ENCODE measurements at places on chromosomes 1 and 21.

DNA sequence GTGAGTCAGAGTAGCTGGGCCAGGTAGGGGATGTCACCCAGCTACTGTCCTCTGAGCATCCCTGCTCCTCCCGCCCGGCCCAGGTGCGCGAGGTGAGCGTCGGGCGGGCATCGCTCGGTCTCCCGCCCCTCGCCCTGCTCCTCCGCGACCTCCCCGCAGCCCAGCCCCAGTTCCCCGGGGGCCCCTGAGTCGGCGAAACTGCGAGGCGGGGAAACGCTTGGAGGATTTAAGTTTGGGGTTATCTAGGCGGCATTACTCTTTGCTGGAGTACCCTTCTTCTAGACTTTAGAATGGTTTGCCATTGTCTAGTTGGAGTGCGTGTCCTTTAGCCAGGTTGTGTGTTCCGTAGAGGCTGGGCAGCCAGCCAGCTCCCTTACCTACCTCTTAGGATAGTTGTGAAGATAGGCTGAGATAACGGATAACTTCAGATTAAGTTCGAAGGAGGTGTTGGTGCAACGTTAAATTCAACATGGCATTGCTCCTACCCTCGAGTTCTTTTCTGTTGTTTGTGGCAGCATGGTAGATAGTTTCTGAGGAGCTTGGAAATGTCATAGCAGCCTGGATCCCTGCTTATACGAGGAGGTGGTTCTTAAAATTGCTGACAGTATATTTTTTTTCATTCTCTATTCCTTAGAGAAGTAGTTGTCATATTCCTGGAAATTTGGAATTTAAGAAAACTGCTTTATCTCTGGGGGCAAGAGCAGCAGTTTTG, 697 bp downstream of the AGO3 start:
- DNase-seq: no peak

DNA sequence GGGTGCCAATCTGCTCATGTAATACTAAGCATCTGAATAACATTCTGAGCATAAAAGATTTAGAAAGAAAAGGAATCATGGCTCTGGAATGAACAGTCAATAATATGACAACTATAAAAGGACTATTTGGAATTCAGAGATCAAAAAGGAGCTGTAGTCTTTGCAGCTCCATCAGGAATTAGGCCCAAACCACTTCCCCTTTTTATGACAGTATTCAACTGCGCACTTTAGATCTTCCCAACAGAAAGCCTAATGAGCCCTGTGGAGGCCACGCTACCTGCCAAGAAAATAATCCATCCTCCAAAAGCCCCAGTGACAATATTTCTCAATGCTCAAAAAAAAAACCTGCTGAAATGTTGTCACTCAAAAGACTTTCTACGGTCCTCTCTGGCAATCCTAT, 163.2 kb downstream of the SNX7 start:
- no peak for DNase-seq

DNA sequence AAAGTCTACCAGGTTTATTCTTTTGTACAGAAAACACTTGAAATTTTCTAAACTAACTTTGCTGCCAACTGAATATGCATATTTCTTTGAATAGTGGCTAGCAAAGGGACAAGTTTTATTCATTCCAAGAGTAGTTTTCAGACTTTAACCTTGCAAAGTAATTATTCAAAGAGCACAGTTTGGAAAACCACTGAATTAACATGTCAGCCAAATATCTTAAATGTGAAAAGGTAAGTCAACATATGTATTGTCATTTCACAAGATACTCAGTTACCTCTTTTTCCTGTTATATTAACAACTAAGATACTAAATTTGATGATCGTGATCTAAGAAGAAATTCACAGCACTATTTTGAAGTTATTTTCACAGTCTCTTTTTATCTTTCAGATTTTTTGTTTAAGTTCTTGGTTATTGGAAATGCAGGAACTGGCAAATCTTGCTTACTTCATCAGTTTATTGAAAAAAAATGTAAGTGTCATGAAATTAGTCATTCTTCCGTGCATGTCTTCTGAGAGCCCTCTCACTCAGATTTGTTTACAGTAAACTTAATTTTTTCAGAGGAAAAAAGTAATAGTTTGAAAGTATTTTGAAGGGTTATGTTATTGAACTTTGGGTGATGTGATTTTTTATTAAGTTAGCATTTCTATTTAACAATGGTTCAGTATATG, 15.3 kb downstream of the RAB4A start:
- DNase-seq: no peak

DNA sequence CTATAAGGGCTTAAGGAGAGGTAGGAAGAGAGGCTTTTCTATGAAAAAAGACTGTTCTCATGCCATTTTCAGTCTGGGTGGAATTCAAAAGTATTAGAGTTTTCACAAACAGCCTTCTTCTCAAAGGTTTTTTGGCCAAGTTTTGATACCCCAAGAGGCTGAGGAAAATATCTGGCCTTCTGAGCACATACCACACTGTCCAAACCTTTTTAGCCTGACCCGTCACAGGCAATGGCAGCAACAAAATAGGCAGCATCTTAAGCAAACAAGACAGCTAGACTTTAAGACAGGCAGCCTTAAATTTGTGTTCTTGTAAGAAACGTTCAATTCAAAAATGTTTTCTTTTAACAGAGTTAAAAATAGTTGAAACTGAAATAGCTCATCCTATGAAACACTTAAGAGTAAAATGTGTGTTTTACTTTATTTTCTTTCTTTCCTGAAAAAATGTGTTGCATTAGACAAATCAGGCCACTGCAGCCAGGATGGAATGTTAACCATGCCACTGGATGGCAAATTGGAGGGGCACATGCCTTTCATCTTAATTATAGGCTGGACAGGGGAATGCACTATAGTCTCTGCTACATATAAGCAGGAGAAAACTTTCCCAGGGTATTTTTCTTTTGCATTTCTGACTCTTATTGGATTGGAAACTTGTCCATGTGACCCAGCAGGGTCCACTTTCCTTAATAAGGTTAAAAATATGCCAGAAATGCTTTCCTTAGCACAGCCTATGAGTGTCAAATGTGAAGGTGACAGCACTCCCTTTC, 315.0 kb downstream of the TGFB2 start:
- DNase-seq: no peak

DNA sequence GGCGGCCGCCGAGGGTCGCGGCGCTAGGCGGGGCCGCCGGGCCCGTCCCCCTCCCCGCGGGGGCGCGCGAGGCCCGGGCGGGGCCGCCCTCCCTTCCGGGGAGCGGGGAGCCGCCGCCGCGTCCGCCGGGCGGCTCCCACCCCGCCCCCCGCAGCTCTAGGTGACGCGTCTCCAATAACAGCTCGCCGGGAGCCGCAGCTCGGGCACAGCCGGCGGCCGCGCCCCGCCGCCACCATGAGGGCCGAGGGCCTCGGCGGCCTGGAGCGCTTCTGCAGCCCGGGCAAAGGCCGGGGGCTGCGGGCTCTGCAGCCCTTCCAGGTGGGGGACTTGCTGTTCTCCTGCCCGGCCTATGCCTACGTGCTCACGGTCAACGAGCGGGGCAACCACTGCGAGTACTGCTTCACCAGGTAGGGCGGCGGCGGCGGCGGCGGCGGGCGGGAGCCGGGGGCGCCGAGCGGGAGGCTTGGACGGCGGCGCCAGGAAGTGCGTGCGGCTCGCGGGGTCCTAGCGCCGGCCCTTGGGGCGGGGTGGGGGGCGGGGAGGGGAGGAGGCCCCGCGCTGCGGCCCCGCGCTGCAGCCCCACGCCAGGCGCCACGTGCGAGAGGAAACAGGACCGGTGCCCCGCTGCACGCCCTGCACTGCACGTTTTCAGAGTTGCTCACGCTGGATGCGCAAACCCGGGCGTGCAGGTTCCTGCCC, at the start of gene SMYD2:
SMYD2 (plus strand) TSS at position 139 of the 699 bp plus-strand sequence; CDS start at position 235, 96 bp downstream.
- DNase-seq: no peak

GRCh38 chr1:3068564-3069431, at the start of gene PRDM16:
TSS of gene PRDM16 (plus strand) at chr1:3069203. CDS start at chr1:3069260, 57 bp downstream.
- DNase-seq: no peak

- DNase-seq: no peak
Measured at GRCh38 chr1:248828845-248829244, 3.1 kb upstream of the SH3BP5L start.

- no peak for DNase-seq
Measured at GRCh38 chr1:41419584-41420295, 58.5 kb downstream of the FOXO6 start.

GRCh38 chr1:113669988-113670387, 89.3 kb downstream of the PHTF1 start:
- no peak for DNase-seq

- peak; percentile 15 for DNase-seq
Measured at GRCh38 chr1:69737527-69738185, 169.9 kb downstream of the LRRC7 start.

GRCh38 chr1:162011337-162012012, 12.2 kb downstream of the OLFML2B start:
- DNase-seq: no peak

DNA sequence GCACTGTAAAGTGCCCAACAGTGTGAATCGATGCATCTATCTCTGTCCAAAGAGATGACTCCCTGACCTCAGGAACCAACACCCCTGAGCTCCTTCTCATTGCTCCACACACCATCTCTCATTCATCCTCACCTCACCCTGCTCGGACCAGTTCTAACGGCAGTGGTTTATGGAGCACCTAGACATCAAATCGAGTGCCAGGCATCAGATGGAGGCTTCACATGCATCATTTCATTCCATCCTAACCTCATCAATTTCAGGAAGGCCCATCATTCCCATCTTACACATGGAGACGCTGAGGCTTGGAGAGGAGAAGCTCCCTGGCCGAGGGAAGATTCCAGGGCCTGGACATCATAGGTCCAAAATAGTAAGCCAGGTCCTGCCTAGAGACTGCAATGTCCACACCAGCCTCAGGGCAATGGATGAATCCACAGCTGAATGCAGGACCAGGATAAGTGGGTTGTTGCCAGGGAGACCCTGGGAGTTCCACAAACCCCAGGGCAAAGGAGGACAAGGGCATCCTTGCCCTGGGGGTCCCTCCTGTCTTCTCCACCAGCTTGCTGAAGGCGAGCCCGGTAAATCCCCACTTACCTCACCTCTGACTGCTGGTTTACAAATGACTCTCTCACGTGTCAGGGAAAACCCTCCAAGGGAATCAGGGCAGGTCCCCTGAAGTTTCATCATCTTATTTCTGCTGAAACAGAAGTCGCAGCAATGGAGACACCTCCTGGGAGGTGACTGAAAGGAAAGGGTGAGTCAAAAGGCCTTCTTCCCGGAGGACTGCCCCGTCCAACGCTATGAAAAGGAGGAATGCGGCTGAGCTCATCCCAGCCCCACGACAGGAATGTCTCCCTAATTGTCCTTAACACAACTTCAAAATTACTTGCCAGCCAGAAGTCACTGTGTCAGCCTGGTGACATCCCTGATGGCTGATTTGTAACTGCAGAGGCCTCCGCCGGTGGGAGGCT, 9.0 kb upstream of the IFFO2 start:
- no peak for DNase-seq

GRCh38 chr21:38805328-38806152, at the start of gene ETS2:
TSS of gene ETS2 (plus strand) at chr21:38805929. CDS start at chr21:38810035, 4,106 bp downstream.
- peak; percentile 33 for DNase-seq

DNA sequence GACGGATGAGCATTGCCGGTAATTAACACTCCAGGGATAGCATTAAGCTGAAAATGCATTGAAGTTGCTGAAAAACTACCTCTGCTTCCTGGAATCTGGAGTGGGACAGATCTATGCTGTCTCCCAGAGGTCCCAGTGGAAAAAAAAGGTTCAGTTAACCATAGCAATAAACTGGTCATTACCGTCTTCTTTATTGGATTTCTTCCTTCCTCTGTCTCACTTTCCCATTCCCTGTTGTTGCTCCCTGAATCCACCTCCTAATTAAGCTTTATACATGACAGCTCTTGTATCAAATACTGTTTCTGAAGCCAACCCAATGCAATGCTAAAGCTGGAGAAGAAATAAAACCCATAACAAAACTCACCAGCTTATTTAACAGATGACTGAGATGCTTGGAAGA, 1805.9 kb downstream of the NCAM2 start:
- no peak for DNase-seq

GRCh38 chr1:115982400-115982799, 6.1 kb downstream of the SLC22A15 start:
- no peak for DNase-seq

GRCh38 chr1:7564137-7564536, 207.0 kb upstream of the VAMP3 start:
- DNase-seq: no peak

DNA sequence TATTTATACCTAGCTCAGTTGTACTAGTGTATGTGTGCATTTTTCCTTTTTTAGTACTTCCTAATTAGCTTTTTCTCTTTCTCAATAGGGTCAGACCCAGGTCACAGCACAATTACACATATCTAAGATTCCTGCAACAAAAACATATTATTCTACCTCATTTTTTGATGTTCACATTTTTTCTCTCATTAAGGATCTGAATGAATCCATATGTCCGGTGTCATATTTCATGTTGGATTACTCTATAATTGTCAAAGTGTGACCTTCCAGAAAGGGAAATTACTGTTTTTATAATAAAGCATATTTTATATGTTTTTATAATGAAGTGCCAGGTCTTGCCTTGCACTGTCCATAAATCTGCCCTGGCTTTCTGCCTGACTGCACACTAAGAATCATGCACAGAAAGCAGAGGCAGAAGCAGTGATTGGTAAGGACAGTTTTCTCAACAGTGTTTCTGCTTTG, 143.7 kb downstream of the KCNT2 start:
- DNase-seq: no peak

- peak; percentile 25 for DNase-seq
Measured at GRCh38 chr1:221961532-221962292, 219.8 kb upstream of the DUSP10 start.

GRCh38 chr21:15472108-15473040, 257.4 kb upstream of the USP25 start:
- no peak for DNase-seq

GRCh38 chr1:23291706-23292105, 52.4 kb downstream of the HNRNPR start:
- DNase-seq: no peak

GRCh38 chr1:84271441-84272151, 29.9 kb upstream of the SAMD13 start:
- peak; percentile 46 for DNase-seq

- DNase-seq: no peak
Measured at GRCh38 chr1:230487773-230488428, 61.8 kb upstream of the PGBD5 start.

GRCh38 chr1:17140279-17140678, 21.0 kb upstream of the PADI2 start:
- no peak for DNase-seq

- no peak for DNase-seq
Measured at GRCh38 chr1:233045588-233045987, 95.2 kb downstream of the NTPCR start.

- peak; percentile 21 for DNase-seq
Measured at GRCh38 chr1:204647114-204647804, 38.3 kb downstream of the LRRN2 start.

GRCh38 chr1:159008744-159009188, 941 bp upstream of the IFI16 start:
- DNase-seq: peak; percentile 73

GRCh38 chr1:155261493-155261851, 688 bp downstream of the SCAMP3 start:
- DNase-seq: no peak

- no peak for DNase-seq
Measured at GRCh38 chr1:56819387-56819899, at the start of gene FYB2. TSS of gene FYB2 (minus strand) at chr1:56819404. CDS start at chr1:56819290, 114 bp downstream.

DNA sequence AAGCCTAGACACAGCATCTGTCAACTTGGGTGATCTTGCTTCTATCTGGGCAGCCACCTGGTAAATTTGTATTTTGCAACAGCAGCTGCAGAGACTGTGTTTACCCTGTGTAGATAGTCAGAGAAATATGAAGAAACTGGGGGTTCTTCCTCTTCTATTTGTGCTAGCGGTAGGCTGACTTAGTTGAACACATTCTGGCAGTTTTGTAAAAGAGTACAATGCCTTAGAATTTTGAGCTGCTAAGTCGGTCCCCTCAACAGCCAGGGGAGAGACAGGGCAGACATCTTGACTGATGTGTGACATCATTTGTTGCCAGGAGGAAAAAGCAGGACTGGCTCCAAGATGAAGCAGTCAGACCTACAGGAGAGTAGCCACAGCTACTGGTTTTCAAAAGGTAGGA, 53.7 kb downstream of the KCNJ6 start:
- no peak for DNase-seq

Data from GM12864 (cell line).